ELR (cell line): ENCODE measurements at places on chromosomes 16 and 17.
A peak's percentile ranks its signal among the peaks of the same experiment; 100 is the strongest.

DNA sequence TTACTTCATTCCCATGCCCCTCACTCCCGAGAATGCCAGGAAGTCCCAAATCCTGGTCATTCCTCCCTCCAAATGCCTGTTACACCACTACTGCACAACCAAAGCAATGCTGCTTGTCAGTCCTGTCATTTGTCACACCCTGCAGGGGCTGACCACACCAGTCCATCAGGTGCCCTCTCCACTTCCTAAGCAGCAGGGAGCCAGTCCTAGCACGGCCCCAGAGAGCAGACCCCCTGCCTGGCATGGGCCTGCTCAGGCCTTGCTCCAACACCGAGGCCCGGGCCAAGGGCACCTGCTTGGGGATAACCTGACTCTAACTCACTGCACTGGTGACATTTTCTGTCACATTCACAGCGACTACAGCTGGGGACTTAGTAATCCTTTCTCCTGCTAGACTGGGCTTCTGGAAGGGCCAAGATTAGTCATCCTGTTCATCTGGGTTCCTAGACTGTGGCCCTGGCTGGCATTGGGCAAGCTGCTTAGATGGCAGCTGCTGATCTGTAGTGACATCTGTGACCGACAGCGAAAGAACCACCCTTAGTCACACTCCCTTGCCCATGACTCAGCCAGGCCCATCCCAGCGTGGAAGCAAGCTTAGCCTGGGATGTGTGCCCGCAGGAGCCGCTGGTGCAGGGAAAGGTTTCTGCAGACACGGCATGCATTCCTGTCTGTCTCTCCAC is 5.4 kb downstream of the ALYREF start:
- DNase-seq, result peak; percentile 78

DNA sequence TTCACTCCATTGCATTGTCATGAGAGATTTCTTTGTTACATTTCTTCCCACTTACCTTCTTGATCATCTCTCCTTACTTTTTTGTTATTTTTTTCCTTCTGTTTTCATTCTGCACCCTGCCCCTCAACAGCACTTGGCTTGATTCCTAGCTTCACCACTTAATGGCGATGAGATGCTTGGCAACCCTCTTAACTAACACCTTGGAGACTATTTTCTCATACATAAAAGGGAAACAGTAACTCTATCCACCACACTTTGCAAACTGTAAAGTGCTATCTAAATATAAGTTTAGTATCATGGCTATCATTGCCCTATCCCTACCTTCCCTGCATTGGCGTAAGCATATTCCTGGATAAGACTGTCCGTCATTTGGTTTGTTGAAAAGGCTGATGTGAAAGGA is 177.3 kb downstream of the SHISA6 start:
- DNase-seq, result no peak

GRCh38 chr17:62765351-62765750 is 42.8 kb downstream of the MARCHF10 start:
- no peak for DNase-seq

GRCh38 chr17:42459801-42460281 is 1.2 kb downstream of the ATP6V0A1 start:
- peak; percentile 66 for DNase-seq

- no peak for DNase-seq
These were observed 1.5 kb downstream of the CLDN7 start for GRCh38 chr17:7260651-7261378.

DNA sequence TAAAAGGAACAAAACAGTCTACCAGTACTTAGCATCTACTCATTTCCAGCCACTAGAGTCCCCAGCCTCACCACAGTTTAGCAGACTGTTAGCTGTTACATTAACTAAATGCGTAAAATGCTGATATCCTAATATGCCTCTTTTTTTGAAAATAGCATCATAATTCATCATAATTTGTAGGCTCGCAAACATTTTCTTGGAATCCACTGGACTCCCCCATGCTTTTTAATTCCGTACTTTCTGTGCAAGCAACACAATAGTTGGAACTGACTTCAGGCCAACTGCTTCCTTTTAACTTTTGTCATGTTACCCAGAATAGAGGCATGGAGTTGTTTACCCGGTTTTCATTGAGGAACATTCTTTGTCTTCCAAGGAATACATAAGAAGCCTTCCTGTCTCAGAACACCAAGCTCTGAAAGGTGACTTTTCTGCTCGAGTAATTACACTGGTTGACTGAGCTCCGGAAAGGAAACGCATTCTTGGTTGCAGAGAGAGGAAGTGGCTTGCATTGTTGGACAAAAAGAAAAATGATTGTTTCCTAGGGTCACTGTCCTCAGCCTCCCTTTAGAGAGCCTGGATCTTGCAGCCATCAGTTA is 30.9 kb upstream of the SEC14L1 start:
- DNase-seq, result peak; percentile 71

DNA sequence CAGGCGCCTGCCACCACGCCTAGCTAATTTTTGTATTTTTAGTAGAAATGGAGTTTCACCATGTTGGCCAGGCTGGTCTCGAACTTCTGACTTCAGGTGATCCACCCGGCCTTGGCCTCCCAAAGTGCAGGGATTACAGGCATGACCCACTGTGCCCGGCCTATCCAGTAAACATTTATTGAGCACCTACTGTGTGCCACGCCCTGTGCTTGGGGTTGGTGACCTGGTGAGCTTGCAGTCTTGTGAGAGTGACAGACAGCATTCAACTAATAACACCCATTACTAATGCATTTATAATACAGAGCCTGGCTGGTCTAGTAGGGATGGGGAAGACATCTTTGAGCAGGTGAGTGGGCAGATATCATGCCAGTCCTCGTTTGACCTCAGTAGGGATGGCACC is 113.1 kb downstream of the SOCS1 start:
- DNase-seq, result no peak

GRCh38 chr16:17345043-17345442 is 125.7 kb downstream of the XYLT1 start:
- no peak for DNase-seq
